G401 (cell line): ENCODE measurements at places on chromosomes 11 and 22.

DNA sequence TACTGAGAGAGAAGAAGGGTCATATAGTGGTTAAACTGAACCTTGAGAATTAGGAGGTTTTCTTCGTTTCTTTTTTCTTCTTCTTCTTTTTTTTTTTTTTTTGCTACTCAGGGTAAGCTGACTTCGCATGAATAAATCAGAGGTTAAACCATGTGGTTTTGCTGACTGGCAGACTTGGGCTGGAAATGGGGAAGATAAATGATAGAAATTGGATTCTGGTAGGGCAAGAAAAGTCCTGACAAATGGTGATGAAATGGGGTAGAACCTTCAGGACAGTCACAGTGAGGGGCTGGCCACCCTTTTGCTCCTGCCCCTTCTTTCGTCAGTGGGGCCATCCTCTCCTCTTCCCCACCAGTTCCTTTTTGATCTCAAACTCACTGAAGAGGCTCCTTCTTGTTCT is 1.6 kb upstream of the SWAP70 start:
- DNase-seq: no peak

DNA sequence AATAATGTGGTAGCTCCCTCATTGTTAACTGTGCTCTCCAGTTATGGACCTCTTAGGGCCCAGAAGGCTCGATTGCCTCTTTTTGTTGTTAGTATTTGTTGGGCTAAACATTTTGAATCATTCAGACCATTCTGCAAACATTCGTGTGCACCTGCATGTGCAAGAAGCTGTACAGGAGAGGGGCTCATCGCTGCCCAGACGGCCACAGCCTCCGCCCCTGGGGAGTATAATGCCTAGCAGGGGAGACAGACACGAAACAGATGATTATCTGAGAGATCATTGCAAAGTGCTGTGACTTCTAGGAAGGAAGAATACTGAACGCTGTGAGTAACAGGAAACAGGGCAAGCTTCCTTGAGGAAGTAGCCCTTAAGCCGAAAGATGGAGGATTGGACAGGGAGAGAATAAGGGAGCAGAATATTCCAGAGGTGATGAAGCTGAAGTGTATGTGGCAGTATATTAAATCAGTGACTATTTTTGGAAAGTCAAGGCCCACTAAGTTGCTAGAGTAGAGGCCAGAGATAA is 123.3 kb upstream of the RASSF10 start:
- DNase-seq: no peak

DNA sequence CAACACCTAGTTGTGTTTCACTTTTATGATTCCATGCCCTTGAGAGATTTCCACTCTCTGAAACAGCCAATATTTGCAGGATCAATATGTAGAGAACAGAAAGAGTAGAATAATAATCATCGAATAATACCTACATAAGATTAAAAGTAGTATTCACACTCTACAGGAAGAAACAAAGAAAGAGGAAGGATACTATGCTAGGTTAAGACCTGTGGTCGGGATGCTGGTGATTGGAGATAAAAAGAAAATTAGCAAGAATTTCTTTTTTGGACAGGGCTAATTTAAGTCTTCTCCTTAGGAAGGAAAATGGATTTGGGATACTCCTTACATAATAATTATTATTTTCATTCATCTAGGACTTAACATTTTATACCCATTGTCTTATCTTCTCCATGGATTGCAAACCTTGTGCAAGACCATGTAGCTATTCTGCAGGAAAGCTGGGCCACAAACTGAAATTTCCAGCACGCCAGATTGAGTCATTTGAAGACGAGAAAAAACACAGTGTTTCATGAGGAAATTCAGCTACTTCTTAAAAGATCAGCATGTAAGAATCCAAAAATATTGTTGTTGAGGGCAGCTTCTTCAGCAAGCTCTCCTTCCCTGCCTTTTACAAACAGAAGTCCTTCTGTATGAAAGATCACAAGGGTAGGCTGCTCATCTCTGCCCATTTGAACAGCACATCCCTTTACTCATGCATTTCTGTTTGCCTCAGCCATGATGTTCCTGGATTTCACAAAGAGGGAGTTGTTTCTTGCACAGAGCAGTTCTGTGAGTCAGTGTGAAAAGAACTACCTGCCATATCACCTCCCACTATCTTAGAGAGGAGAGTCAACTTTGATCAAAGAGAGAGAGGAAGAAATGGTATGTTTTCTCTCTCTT is 90.7 kb downstream of the FAM76B start:
- no peak for DNase-seq

- DNase-seq: no peak
Observed at GRCh38 chr11:78662811-78663210, 88.1 kb upstream of the NARS2 start.

- no peak for DNase-seq
Observed at GRCh38 chr11:19792510-19792909, 79.9 kb downstream of the NAV2 start.

DNA sequence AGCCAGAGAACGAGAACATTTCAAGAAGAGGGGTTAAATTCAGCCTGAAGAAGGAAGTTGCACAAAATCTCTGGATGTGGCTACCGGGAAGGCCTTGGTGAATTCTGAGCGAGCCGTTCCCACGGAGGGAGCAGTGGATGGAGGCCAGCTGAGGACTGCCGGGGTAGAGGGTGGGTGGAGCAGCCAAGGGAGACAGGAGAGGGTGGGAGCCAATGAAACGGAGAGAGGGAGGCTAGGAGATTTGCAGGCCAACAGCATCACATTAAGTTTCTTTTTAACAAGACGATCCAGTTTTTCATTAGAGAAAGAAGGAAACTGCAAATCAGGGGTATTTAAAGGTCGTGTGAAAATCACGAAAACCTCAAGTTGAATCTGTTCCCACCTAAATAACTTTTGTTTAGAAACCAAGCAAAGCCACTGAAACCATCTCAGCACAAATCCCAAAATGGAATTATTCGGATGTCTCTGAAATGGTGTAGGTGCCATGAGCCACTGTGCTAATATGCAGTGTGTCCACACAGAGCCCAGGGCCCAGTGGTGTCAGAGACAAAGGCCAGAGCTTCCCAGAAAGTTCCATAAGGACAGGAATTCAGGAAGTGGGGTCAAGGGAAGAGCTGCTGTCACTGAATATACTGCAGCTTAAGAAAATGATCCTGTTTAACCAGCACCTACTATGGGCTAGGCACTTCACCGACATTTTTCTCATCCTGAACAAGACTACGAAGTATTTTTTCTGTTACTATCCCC is 59.7 kb upstream of the SLC35C1 start:
- DNase-seq: peak; percentile 5
